ENCODE measurements at places on chromosomes 4 and X. TPM values are rescaled to one million over a fixed set of nuclear protein-coding genes. Genes with fewer than 3 reads are reported as not detected.

Gene ZDHHC15
- total RNA-seq = 0.82 TPM

Gene GPR119
- not detected for total RNA-seq

Gene AWAT2
- not detected for total RNA-seq

Gene TLR6
- total RNA-seq = 3.8 TPM

Gene SNCA
- total RNA-seq = 0.86 TPM

Gene HS3ST1
- not detected for total RNA-seq

Gene RASL11B
- total RNA-seq = 1.4 TPM

Gene VEGFD
- not detected for total RNA-seq

Gene BCLAF3
- total RNA-seq = 11.8 TPM

Gene KLHL34
- total RNA-seq = 0.94 TPM

Gene RTL3
- total RNA-seq = not detected

Gene IL2RG
- 290 TPM for total RNA-seq

Gene VCX2
- not detected for total RNA-seq

Gene PTTG2
- total RNA-seq = not detected

Gene BCAP31
- total RNA-seq = 94.1 TPM

Gene USP11
- total RNA-seq = 85.6 TPM

Gene CXCL3
- total RNA-seq = not detected

Gene SCD5
- total RNA-seq = 1.6 TPM

Gene LRIT3
- 0.46 TPM for total RNA-seq

Gene NUP62CL
- 4.9 TPM for total RNA-seq

Gene GNL3L
- total RNA-seq = 55.7 TPM

Gene TCEAL1
- 8.7 TPM for total RNA-seq

Gene TIGD4
- 0.39 TPM for total RNA-seq

Gene SSX2B
- total RNA-seq = not detected

Gene MAGT1
- 29.6 TPM for total RNA-seq

Gene MAGED4
- total RNA-seq = 0.96 TPM

Gene PCDH7
- total RNA-seq = not detected

Gene ADH7
- not detected for total RNA-seq

Gene FAM53A
- 4.0 TPM for total RNA-seq

Gene EMCN
- not detected for total RNA-seq

Gene SLC38A5
- total RNA-seq = 64.8 TPM

Gene HAUS7
- total RNA-seq = 40.0 TPM

Gene FAM236C
- total RNA-seq = not detected

Gene NAA11
- not detected for total RNA-seq

Gene CLDN24
- not detected for total RNA-seq

Gene HTN3
- total RNA-seq = not detected

Gene USP17L29
- total RNA-seq = not detected

Gene SHOX
- not detected for total RNA-seq

Gene RAB41
- total RNA-seq = not detected

Gene FREM3
- not detected for total RNA-seq

Gene GIMD1
- total RNA-seq = not detected

Gene SPIN2A
- 1.2 TPM for total RNA-seq

Gene GSPT2
- 13.6 TPM for total RNA-seq

Gene ASMT
- 0.21 TPM for total RNA-seq
